ENCODE measurements at places on chromosomes 5 and 9.

- DNase-seq, result no peak
Observed at GRCh38 chr9:76912636-76913275, 6.8 kb upstream of the PRUNE2 start.

GRCh38 chr9:113482341-113482740 is 18.8 kb downstream of the RGS3 start:
- no peak for DNase-seq

GRCh38 chr5:35717718-35718117 is 100.1 kb downstream of the SPEF2 start:
- DNase-seq, result no peak

- no peak for DNase-seq
Observed at GRCh38 chr9:111068771-111069170, 30.5 kb upstream of the LPAR1 start.

DNA sequence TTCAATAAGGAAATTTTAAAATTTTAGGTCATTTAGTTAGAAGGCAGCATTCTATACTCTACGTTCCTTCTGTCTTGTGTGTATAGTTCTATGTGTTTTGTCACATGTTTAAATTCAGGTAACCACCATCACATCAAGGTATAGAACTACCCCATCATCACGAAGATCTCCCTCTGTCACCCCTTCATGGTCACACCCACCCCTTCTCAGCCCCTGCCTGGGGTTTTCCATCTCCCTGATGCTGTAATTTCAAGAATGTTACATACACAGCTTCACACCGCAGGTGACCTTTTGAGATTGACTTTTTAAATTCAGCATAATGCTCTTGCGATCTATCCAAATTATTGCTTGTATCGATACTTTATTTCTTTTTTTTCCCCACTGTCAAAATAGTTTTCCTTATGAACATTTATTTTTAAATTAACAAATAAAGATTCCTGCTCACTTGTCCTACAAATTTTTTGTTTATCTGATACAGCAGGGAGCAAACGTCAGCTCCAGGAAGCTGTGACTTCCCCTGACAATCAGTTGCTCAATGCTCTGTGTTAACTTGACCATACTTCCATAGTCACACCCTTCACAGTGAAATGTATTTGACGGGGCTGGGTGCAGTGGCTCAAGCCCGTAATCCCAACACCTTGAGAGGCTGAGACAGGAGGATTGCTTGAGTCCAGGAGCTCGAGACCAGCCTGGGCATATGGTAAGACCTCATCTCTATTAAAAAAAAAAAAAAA is 10.2 kb downstream of the BTNL8 start:
- no peak for DNase-seq

DNA sequence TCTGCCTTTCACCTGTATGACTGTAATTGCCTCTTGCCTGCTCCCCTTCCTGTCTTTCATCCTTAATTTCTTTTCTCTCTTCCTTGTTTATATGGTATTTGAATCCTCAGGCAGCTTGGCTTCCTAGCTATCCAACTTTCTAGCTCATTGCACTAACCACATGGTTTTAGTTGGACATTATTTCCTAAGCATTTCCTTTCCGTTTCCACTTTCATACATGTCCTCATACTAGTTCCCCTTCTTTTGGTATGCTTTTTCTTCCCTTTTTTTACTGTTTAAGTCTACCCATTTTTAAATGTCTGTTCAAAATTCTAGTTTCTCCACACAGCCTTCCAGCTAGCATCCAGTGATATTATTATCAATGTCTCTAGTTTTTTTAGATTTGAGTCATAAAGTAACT is 6.6 kb downstream of the CWC27 start:
- no peak for DNase-seq

All from activated T-cell treated with anti-CD3 and anti-CD28 coated beads, Interleukin-2, amount 50 U/mL, for 4 hours (primary cell).